NCI-H510A (cell line): ENCODE measurements at places on chromosomes 12 and 14.

DNA sequence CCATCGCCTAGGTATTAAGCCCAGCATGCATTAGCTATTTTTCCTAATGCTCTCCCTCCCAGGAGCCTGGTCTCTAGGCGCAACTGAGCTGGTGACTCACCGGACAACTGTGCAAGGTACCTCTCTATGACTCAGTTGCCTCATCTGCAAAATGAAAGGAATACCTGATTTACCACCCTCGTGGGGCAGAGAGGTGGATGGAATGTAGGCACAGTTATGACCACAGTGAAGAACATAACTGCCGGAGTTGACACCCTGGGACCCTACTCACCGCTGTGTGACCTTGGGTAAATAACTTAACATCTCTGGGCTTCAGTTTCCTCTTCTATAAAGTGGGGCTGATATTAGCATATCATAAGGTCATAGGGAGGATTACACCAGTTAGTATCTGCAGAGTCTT, 22.6 kb downstream of the BCL11B start:
- no peak for DNase-seq

GRCh38 chr12:14959126-14959440, 2.3 kb downstream of the ARHGDIB start:
- no peak for DNase-seq

- no peak for DNase-seq
Measured at GRCh38 chr12:83261998-83262397, 575.3 kb downstream of the TMTC2 start.

GRCh38 chr14:75960231-75960630, 21.6 kb downstream of the TGFB3 start:
- DNase-seq, result no peak

DNA sequence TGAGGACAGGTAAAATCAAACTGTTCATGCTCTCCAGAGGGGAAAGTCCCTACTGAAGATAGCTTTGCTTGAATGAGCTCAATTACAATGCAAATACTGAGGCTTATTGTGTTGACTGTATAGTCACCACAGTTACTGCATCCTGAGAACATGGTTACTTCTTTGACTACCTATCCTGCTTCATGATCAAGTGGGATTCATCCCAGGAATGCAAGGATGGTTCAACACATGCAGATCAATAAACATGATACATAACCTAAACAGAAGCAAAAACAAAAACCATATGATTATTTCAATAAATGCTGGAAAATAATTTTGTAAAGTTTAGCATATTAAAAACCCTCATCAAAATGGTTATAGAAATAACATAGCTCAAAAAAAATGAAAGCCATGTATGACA, 32.9 kb upstream of the P2RX7 start:
- no peak for DNase-seq

DNA sequence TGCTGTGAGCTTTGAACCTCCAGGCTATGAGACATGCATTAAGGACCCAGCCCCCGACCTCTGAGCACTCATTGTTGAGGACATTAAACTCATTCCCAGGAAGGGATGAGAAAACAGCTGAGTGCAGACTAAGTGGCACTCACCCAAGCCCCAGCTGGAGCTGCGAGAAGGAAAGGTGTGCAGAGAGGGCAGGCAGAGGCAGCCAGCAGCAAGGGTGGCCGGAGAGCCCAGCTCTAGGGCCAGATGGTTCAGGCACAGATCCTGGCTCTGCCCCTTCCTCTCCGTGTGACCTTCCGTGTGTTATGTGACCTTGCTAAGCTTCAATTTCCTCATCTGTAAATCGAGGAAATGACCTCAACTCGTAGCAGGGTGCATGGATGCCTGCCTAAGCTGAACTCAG, 3.7 kb downstream of the TSPAN11 start:
- DNase-seq, result no peak

- DNase-seq, result no peak
Measured at GRCh38 chr12:104026841-104027599, 23.0 kb downstream of the GLT8D2 start.

DNA sequence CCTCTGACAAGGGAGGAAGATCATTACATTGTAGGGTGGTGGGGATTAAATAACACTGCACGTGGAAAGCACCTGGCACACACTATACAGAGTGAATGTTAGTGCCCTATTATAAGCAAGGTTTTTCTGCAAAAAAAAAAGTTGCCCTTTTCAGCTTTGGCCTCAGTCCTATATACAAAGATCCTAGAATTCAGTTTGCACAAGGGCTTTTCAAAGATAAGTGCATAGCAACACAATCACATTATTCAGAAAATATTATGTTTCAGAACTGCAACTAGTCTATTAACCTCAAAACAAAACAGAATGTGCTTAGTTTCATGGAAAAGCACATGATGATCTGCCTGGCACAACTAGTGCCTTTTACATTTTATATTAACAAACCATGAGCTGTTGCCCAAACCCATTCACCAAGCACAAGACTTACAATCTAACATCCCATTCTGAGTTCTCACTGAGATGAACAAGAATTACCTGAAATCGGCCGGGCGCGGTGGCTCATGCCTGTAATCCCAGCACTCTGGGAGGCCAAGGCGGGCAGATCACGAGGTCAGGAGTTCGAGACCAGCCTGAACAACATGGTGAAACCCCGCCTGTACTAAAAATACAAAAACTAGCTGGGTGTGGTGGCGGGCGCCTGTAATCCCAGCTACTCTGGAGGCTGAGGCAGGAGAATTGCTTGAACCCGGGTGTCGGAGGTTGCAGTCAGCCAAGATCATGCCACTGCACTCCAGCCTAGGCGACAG, 1.8 kb downstream of the TM7SF3 start:
- no peak for DNase-seq

DNA sequence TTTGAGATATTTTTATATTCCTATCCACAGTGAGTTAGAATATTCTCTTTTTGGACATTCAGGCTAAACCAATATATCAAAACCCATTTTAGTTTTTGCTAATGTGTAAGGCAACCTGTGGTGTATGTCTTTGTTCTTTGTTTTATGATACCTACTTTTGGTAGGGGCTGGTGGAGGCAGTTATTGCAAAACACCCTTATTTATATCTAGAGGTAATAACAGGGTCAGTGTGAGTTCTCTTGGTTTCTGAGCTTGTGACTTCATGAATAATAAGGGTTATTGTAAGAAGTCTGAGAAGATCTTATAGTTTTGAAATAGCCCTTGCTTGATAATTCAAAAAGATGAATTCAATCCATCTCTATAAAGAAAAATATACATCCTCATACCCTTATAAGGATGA, 235.1 kb upstream of the LRIG3 start:
- DNase-seq, result no peak

DNA sequence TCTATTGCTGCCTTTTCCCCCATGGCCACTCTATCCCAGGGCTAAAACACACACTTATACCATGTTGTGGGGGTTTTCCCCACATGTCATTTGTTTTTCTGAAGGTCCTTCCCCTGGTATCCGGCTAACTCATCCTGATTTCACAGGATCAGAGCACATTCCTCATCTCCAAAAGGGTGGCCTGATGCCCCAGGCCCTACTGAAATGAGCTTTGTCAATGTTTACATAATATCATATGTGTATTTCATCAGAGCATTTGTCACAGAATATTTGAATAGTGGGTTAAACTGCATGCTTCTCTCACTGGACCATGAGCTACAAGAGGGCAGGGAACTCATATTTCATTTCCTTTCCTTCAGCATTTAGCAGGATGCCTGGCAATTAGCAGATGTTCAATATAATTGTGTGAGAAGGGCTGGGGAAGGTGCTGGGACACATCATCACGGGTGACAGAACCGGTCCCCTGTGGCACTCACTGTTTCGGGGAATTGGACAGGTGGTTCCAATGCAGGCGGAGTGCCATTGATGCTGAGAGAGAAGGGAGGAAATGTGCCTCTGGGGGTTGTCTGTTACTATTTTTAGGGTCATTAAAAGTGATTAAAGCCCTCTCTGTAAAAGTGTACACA, 26.8 kb downstream of the EMP1 start:
- no peak for DNase-seq

- no peak for DNase-seq
Measured at GRCh38 chr14:79275292-79275655, 936.0 kb downstream of the DIO2 start.

- DNase-seq, result no peak
Measured at GRCh38 chr14:101562659-101563351, 1.5 kb downstream of the DIO3 start.

GRCh38 chr14:106657460-106657859, 1131.1 kb downstream of the TMEM121 start:
- no peak for DNase-seq

DNA sequence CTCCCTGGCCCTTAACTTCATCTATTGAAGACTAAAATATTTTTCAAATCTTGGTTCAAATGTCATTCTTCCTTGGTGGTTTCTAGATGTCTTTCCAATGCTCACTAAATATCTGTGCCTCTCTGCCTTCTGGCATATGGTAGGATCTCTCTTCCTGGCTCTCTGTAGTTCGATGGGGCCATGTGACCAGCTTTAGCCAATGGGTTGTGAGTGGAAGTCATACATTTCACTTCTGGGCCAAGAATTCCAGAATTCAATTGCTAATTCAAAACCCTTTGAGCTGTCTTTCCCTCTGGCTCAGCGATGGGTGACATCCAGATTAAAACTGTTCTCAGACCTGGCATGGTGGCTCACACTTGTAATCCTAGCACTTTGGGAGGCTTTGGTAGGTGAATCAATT, 25.8 kb upstream of the CTDSP2 start:
- DNase-seq, result no peak

- no peak for DNase-seq
Measured at GRCh38 chr14:76706811-76707210, 54.5 kb upstream of the VASH1 start.

- no peak for DNase-seq
Measured at GRCh38 chr12:102439426-102440405, 40.6 kb downstream of the IGF1 start.

DNA sequence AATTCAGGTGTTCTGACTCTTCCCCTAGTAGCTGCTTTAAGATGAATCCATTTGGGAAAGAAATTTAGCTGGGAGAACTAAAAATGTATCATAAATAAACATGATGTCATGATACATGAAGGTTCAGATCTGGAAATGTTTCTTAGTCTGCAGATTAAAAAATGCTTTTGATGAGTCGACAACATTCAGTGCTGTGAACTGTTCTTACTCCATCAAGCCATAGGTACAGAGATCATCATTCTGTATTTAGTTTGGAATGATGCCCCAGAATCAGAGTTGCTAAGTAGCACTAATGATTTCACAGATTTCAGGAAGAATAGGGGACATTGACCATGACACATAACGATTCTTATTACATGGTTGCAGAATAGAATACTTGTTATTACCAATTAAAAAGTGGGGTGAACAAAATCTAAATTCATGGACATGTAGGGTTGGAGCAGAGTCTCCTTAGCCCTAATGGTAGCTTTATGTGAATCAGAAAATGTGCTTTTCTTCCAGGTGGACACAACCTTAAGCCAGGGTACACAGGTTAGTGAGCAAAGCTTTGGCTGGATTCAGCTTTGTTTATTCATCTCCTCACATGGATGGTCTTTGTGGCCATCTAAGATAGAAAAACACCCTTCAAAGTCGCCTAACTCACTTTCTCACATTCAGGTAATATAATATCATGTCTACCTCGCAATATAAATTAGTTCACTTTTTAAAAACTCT, 205.4 kb upstream of the SEL1L start:
- DNase-seq, result no peak

GRCh38 chr14:76292561-76292960, 83.4 kb upstream of the ESRRB start:
- no peak for DNase-seq

DNA sequence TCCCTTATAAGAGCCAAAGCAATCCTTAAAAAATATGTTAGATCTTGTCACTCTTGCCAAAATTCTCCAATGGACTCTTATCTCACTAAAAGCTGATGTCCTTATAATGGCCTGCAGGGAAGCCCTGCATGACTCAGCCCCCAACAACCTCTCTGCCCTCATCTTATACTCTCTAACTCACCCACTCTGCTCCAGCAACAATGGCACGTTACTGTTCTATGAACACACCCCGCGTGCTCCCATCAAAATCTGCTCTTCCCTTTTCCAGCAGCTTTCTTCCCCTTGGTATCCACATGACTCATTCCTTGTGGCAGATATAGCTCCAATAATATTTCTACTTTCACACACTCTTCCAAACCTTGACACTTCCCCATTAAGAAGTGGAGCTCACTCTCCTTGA, 108.1 kb downstream of the DENND5B start:
- no peak for DNase-seq
